Hematopoietic multipotent progenitor cell treated with erythropoietin and hydrocortisone succinate and interleukin-3 and kit ligand, for 8 days (in vitro differentiated cells): ENCODE measurements at places on chromosomes 12 and 14.

GRCh38 chr14:30143627-30144026 lies 216.0 kb upstream of the PRKD1 start:
- DNase-seq: no peak

DNA sequence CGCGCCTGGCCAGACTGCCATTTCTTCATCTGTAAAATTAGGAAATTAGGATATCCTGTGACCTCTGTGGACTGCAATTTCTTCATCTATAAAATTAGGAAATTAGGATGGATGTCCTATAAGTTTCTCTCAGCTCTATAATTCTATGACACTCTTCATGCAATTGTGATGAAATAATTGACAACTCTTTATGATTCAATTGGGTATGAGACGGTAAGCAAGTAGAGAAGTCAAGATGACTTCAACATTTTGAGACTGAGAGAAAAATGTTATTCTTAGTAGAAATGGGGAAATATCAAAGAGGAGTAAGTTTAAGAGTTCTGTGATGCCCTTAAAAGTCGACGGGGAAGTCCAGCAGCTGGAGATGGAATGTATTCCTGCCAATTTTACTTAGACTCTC lies 12.0 kb downstream of the KIAA0586 start:
- DNase-seq: no peak

DNA sequence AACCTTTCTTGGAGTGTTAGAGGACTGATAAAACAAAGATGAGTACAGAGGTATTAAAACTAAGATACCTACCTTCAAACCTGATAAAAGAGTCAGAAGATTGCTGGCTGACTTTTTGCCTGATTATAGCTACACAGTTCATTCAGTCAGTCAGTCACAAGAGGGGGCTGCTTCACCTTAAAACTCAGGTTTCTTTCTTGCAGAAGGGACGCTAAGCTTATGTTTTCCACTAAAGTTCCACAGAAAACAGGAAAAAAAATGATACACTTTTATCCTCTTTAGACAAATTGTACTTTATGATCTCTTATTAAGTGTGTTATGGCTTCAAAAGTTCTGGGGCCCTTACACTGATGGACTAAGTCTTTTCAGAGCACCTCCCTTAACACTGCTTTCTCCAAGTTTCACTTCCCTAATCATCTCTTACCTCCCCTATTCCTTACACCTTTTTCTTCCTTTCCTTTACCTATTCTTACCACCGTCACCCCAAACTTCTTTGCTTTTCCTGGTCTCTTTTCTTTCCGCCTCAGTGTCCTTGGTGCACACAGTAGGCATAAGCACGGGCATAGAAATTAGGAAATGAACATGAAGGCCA lies 448.7 kb upstream of the OR4E1 start:
- no peak for DNase-seq

GRCh38 chr12:107163413-107163812 lies 70.1 kb upstream of the CRY1 start:
- no peak for DNase-seq

- DNase-seq: no peak
These were observed 76.9 kb downstream of the LIN52 start for GRCh38 chr14:74161526-74162158.

DNA sequence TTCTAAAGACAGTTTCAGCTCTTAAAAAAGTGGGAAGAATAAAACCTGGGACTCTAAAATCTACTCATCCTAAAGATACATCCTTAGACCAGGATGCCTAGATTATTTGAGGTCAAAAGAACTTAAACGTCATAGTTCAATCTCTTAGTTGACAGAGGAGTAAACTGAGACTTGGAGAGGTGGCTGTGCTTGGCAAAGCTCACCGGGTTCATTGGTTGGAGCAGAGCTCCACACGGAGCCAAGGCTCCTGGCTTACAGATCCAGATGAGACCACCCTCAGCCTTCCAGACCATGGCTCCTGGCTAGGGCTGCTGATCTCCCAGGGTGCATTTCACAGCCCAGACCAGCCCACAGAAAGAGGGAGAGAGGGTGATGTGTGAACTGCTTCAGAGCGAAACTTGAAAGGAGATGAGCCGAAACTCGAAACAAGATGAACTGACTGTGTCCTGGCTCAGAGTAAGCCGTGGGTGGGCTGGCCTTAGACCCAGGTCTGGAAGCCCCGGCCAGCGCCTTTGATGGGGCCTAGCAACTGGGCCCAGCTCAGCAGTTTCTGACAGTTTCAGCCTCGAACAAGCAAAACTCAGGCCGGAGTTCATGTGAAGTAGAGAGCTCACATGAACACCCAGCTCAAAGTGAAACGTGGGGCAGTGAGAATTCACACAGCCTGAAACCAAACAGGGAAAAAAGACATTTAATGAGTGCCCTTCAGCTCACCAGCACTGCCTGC lies 1044.8 kb downstream of the BCL11B start:
- no peak for DNase-seq

- DNase-seq: no peak
These were observed 1375.2 kb upstream of the TMEM132C start for GRCh38 chr12:126891789-126892188.

GRCh38 chr14:77028384-77029231 lies at the start of gene IRF2BPL:
Gene IRF2BPL, minus strand, starts transcription at chr14:77028708. Its CDS starts 916 bp downstream, at chr14:77027792.
- DNase-seq: peak; percentile 95

DNA sequence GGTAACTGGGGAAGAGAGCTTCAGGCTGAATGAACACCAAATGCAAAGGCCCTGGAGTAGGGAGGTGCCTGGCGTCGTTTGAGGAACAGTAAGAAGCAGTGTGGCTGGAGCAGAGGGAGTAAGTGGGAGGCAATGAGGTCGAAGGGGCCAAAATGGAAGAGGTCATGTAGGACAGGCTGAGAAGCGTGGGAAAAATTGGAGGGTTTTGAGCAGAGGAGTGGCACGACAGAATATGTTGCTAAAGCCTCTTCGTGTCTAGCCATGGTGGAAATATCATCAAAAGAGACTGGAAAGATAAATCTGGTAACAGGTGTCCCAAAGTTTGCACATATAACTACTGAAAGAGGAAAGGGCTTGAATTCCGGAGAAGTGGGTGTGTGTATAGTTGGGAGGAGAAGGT lies 1.9 kb downstream of the TRIM9 start:
- no peak for DNase-seq

- no peak for DNase-seq
These were observed 49.3 kb downstream of the TRPV4 start for GRCh38 chr12:109783965-109784244.

GRCh38 chr12:54423816-54424150 lies 4.7 kb upstream of the ITGA5 start:
- no peak for DNase-seq

- DNase-seq: no peak
These were observed 133.4 kb downstream of the KCNA5 start for GRCh38 chr12:5177096-5177495.

GRCh38 chr12:130956456-130957303 lies 3.0 kb downstream of the ADGRD1 start:
- DNase-seq: no peak

GRCh38 chr12:82672811-82673495 lies 13.8 kb upstream of the TMTC2 start:
- no peak for DNase-seq

- DNase-seq: no peak
These were observed 5.9 kb downstream of the UBE3B start for GRCh38 chr12:109483346-109483745.

- no peak for DNase-seq
These were observed 13.6 kb downstream of the PAPLN start for GRCh38 chr14:73250781-73251500.

- no peak for DNase-seq
These were observed 42.6 kb downstream of the LTBP2 start for GRCh38 chr14:74569387-74569786.
